ENCODE measurements at places on chromosomes 12 and 14.

DNA sequence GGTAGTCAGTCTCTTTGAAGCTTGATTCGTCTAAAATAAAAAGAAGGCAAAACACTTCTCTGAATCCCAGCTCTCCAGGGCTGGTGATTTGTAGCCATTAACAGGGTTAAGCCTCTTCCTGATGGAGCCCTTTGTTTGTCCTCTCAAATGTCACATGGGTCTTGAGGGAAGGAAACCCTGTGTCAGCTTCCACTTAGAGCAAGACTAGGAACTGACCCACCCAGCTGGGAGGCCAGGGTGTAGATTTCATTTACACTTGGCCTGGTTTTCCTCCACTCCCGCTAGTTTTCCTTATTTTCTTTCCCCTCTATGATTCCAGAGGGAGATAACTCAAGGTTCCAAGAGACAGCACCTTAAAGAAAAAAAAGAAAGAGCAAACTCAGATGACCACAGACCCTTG is 230.5 kb upstream of the EGLN3 start:
- DNase-seq = no peak

- no peak for DNase-seq
These were observed 124.4 kb downstream of the SLC25A21 start for GRCh38 chr14:37047996-37048395.

GRCh38 chr14:49977126-49977841 is 84.4 kb downstream of the ARF6 start:
- no peak for DNase-seq

- DNase-seq = no peak
These were observed 36.6 kb downstream of the STAB2 start for GRCh38 chr12:103623716-103624115.
